ENCODE measurements at places on chromosomes 16 and 17. TPM values are rescaled to one million over a fixed set of nuclear protein-coding genes. Genes with fewer than 3 reads are reported as not detected.

Gene TOX3
- not detected for total RNA-seq

Gene KRTAP1-5
- not detected for total RNA-seq

Gene SULT1A4
- total RNA-seq: 2.0 TPM

Gene KRT20
- not detected for total RNA-seq

Gene VPS4A
- total RNA-seq: 60.2 TPM

Gene NDEL1
- 21.9 TPM for total RNA-seq

Gene BIRC5
- total RNA-seq: 195 TPM

- DNase-seq: peak; percentile 10
These were observed 31.6 kb downstream of the IFT140 start for GRCh38 chr16:1580256-1580655.

GRCh38 chr17:2716649-2717048 lies 5.1 kb upstream of the CLUH start:
- no peak for DNase-seq

DNA sequence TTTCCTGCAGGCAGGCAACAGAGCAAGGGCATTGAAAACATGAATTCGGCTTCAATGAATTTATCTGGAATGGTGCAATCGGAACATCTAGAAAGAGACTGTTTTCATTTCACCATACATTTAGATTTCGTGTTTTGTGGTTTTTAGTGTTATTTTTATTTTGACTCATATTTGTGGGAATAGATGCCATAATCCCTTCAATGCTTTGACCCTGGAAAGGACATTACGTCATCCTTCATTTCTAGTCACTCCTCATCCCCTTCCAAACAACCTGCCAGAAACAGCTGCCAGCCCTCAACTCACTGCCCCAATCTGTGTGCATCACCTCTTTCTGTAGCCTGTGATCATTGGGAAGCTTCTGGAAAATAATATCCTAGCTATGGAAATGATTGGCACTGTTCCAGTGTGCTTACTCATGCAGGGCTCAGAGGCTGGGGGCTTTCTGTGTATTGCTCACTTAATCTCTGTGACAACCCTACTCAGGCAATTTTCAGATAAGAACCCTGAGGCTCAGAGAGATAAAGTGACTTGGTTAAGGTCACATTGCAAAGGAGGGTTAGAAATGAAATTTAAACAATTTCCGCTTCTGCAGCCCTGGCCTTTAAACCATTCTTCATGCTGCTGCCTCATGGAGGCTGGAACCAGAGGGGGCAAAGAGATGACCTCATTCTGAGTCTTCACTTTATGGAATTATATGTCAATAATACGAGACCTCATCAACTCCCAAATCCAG lies 9.5 kb upstream of the KSR1 start:
- DNase-seq: peak; percentile 85

DNA sequence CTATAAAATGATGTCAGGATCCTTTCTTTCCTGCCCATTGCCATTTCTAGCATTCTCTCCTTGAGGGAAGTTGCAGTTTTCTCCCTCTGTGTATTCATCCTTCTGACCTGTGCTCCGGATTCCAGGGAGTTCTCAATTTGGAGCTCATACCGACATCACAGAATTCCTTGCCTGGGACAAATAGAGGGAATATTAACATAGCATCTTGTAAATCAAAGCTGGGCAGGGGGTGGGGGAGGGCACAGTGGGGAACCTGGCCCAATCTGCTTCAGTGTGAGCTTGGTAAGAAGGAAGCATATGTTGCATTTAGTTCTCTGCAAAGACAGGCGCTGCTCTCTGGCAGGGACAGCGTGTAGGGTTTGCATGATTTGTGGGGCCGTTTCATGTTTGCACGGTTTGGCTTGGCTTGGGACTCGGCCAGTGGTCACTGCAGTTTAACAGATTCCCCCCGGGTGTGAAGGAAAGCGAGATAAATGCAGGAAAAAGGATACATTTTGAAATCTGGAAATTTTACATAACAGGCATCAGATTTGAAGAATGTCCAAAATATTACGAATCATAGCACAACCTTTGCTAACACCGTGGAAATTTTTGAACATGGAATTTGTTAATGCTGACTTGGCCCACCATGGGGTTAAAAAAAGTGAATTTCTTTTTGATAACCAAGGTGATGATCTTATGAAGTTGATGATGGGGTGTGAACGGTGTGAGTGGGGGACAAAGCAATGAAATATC lies 178.0 kb downstream of the WWOX start:
- no peak for DNase-seq

GRCh38 chr17:74798239-74798707 lies 22.1 kb upstream of the NAT9 start:
- DNase-seq: peak; percentile 72

- DNase-seq: no peak
These were observed 1.3 kb upstream of the ZACN start for GRCh38 chr17:76077584-76078110.

DNA sequence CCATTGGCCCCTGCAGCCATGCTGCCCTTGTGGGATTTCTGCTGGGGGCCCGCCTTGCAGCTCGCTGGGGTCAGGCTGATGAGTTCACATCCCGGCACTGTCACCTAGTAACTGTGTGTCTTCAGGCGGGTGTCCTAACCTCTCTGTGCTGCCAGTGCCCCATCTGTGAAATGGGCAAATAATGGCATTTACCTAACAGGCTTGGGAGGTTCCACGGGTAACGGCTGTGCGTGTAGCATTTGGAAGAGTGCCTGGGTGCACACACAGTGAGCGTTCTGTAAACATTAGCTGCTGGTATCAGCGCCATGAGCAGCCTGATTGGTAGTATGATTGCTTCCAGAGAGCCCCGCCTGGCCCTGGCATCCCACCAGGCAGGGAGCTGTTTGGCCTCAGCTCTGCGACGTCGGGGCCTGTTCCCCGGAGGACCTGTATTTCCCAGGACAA lies 167.3 kb upstream of the GSE1 start:
- no peak for DNase-seq

GRCh38 chr16:87818533-87819161 lies 50.7 kb downstream of the SLC7A5 start:
- no peak for DNase-seq

- DNase-seq: peak; percentile 61
These were observed at the start of gene MEFV for GRCh38 chr16:3256146-3256865. TSS of gene MEFV (minus strand) at chr16:3256633. CDS start at chr16:3256587, 46 bp downstream.

DNA sequence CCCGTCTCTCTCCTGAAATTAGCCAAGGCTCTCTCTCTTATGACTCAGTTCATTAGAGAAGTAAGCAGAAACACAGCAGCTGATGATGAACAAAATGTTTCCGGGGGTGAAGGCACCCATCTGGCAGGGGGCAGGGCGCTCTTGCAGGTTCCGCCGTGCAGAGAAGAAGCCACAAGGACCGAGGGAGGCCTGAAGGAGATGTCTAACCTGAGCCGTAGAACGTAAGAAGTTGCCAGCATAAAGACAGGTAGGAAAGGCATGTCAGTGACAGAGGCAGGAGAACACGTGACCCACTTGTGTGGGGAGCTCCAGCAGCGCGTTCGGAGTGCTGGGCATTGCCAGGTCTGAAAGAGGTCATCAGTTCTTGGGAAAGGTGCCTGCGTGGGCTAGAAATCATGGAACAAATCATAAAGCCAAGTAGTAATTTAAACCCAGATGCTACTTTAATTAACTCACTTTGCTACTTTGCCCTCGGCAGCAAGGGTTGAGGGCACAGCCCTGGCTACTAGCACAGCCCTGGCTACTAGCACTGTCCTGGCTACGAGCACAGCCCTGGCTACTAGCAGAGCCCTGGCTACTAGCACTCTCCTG lies 198.6 kb downstream of the RPTOR start:
- no peak for DNase-seq

DNA sequence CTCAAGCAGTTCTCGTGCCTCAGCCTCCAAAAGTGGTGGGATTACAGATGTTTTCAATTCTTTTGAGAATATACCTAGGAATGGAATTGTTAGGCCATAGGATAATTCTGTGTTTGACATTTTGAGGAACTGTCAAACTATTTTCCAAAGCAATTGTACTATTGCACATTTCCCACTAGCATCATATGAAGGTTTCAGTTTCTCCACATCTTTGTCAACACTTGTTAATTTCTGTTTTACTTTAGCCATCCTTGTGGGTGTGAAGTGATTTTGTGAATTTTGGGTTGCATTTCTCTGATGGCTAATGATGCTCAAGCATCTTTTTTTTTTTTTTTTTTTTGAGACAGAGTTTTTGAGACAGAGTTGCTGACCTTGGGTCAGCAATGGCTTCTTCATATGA lies 6.2 kb downstream of the NT5M start:
- no peak for DNase-seq

DNA sequence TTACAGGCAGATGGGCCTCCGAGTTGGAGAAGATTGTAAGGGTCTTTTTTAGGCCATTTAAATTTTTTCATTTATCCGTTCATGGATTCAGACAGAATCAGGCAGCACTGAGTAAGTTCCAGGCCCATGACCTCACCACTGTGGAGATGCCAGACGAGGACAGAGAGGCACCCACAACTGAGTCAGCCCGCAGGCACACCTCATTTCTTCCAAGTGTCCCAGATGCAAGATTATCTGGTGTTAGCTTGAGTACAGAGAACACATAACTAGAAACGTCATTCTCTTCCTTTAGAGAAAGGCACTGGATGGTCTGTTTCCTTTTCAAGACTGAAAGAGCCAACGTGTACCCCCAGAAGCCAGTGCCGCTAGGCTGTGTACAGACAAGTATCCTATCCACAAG lies 16.9 kb downstream of the CLEC16A start:
- DNase-seq: peak; percentile 80

DNA sequence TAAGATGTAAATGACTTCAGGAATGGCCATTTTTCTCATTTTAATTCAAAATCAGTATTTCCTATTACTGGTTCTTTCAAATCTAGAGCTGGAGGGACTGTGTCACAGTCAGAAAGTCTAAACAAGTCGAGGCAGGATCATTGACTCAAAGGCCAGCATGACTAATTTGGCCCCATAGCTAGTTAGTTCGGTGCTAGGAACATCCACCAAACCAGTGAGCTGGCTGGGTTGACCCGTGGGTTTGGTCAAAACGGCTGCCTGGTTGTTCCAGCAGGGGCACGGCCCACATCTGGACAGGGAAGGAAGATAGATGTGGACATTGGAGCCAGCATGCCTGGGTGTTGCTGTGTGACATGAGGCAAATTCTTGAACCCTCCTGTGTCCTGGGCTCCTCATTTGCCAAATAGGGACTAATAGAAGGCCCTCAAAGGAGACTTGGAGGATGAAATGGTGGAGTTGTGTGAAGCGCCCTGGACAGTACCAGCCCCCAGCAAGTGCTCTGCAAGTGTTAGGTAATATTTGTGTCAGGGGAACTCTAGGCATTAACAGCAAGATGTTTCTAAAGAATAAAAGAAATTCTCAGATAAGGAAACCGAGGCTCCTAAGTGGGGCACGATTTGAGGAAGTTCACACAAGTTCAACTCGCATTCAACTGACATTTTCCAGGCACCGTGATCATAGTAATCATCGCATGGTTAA lies 46.2 kb downstream of the MEOX1 start:
- DNase-seq: no peak

- peak; percentile 84 for DNase-seq
These were observed 91.1 kb downstream of the NLK start for GRCh38 chr17:28133562-28133970.

DNA sequence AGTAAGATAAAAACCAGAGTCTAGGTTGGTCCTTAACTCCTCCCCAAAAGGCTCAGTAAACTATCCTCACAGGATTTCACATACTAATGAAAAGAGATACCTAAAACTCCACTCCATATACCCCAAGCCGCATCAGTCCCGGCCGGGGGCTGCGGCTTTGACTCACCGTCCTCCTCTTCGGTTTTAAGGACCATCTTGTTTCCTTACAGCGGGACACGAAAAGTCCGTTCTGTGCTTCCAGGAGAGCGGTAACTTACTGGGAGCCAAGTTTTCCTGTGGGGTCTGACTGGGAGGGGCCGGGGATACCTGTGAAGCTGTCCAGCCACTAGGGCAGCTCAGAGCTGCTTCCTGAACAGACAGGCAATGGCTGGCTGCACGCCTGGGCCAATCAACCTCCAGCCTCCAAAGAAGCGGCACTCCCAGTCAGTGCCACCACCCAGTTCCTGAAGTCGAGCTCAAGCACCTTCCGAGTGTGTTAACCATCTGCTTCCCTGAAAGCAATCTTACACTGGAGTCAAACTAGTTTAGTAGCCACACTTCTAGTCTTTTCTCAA lies 45.5 kb downstream of the CYTH1 start:
- peak; percentile 62 for DNase-seq

DNA sequence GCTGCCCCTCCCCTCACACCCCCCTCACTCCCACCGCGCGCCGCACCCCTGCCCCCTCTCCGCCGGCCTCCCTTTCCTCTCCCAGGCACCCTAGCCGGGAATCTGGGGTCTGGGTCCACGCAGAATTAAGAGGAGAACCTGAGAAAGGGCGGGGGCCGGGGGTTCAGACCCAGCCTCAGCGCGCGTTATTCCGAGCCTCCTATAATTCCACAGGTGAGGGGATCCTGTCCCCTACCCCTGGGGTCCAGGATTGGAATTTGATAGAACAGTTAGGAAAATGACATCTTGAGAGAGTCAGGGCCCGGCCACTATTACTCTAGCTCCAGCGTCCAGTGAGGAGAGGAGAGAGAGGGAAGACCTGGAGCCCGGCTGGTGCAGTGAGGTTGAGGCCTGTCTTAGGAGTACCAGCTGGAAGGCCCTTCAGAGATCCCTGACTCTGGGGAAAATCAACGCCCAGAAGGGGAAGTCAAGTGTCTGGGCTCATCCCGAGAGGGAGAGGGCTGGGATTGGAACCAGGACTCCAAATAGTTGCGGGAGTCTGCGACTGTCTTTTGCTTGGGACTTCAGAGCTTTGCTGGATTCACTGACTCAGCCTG lies 17.3 kb downstream of the GRB7 start:
- DNase-seq: no peak

DNA sequence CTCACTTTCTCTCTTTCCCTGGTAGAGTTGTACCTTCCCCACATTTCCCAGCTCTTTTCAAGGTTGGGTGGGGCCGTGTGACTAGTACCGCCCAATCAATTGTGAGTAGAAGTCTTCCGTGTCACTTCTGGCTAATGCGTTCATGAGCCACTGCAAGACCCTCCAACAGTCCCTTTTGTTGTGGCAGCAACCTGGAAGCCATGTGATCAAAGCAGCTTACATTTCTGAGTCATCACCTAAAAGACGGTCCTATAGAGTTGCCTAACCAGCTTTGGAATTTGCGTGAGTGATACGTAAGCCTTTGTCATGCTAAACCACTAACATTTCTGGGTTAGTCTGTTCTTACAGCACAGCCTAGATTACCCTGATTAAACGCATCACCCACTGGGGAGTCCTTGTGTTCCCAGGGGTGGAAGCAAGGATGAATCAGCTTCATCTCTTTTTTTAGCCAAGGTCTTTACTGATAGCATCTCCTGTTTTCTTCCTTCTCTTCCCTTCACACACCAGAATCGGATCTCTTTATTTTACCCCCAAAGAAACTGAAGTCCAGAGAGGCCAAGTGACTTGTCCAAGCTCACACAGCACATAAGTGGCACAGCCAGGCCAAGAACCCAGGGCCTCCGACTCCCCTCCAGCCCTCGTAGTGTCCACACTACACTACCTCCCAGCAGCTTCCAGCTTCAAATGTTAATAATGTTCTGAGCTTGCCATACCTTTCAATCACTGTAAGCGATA lies 366.3 kb upstream of the XYLT1 start:
- peak; percentile 98 for DNase-seq

DNA sequence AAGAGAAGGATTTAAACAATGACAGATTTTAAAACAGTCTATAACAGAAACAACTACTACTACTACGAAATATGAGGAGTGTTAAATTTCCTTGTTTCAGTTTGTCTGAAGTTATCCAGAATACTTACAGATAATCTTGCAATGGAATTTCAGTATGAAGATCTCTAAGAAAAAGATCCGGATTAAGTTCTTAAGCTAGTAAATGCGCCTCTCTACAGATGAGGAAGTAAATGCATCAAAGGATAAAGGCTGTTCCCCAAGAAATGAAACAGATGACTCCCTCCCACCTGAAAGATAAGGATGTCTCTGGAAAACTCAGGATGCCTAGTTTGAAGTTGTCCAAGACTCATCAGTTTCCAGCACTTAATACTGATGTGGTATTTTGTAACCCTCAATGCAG lies 105.1 kb downstream of the PARN start:
- DNase-seq: no peak
